ENCODE measurements at places on chromosomes 11 and 22. TPM values are rescaled to one million over a fixed set of nuclear protein-coding genes. Genes with fewer than 3 reads are reported as not detected.

DNA sequence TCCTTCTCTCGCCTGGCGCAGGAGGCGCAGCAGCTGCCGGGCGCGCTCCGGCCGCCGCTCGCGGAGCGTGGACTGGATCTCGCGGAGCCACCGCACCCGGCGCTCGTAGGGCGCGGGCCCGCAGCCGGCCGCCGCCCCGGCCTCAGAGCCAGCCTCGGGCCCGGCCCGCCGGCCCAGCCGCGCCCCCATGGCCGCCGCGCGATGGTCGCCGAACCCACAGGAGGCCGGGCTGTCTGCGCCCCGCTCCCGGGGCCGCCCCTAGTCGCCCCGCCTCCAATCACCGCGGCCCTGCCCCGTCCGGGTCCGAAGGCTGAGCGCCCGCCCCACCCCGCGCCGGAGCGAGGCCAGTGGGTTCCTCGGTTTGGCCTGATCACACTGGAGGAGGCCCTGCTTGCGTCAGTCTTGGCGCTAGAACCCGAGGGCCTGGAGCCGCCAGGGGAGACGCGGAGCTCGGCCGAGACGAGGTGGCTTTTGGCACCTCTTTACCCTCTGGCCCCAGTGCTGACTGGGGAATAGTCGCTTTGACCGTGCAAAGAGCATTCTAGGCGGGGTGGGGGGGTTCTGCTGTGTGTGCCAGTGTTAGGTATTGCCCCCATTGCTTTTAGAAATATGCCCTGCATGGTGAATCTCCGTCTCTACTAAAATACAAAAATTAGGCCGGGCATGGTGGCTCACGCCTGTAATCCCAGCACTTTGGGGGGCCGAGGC, at the start of gene LRRC75B:
Gene LRRC75B, minus strand, starts transcription at position 223 of the 708 bp plus-strand sequence. Its CDS starts 34 bp downstream, at position 189.
- DNase-seq: peak; percentile 92

DNA sequence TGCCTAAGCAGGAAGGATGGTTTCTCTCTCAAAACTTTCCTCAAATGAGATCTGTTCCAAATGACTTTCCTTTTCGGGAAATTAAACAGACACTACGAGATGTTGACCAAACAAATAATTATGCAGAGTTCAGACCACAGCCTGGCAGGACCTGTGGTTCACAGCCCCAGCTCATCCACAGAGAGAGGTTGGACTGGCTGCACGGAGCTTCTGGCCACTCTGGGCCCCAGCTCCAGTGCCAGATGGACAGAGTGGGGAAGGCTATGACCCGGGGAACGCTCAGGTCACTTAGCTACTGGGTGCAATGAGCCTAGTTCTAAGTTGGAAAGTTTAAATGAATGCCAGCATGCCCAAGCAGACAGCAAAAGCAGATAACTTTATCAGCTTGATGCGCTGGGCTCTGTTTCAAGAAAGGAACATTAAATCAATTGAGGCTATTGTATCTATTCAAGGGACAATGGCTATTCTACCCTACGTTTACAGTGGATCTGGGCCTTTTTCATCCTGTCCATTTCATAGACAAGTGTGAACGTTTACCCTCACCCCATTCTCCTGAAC, 155.7 kb upstream of the NARS2 start:
- no peak for DNase-seq

GRCh38 chr11:9740202-9740883, 76.5 kb downstream of the SWAP70 start:
- DNase-seq: no peak

- DNase-seq: no peak
Observed at GRCh38 chr11:80916173-80916798, 1475.5 kb upstream of the TENM4 start.

DNA sequence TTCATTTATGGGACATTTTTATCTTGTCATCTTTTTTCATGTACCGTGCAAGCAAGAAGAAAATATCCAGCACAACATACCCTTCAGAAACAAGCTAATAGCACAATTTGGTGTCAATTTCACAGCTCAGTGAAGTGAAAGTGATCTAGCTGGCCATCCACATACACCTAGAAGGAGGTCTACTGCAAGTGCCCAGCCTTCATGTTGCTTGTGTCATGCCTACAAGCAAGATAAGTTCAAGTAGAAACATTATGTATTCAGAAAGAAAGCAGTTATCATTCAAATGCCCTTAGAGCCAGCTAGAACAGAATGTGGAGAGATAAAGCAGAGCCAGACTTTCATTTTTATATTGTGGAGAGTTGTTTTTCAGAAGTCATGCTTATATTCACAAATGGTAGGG, 325.7 kb upstream of the PITPNB start:
- DNase-seq: no peak

GRCh38 chr22:20117633-20118299, 740 bp upstream of the TRMT2A start:
- peak; percentile 35 for DNase-seq

The SSH3 gene
- 3.8 TPM for total RNA-seq

The CD248 gene
- not detected for total RNA-seq

The SLC43A1 gene
- 3.2 TPM for total RNA-seq

The KRTAP5-2 gene
- not detected for total RNA-seq

All from MG63 (cell line).